Hindlimb muscle (tissue), 1 donor: ENCODE measurements at places on chromosomes 3 and 15.
A peak's percentile ranks its signal among the peaks of the same experiment; 100 is the strongest.

DNA sequence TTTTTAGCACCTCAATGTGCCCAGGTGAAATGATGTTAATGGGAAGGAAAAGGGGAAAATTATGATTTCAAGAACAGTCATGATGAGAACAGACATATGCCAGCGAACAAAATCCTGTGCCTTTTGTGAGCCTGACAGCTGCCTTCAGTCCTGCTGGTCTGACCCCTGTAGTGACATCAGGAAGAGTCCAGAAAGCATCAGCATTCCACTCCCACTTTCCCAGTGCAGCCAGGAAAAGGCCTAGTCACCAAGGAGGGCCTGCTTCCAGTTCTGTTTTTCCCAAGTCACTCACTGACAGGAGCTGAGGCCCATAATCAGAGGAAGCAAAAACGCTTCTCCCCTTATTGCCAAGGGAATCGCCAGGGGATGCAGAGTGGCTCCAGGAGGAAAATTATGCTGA is 218.4 kb downstream of the ABHD5 start:
- DNase-seq: no peak

DNA sequence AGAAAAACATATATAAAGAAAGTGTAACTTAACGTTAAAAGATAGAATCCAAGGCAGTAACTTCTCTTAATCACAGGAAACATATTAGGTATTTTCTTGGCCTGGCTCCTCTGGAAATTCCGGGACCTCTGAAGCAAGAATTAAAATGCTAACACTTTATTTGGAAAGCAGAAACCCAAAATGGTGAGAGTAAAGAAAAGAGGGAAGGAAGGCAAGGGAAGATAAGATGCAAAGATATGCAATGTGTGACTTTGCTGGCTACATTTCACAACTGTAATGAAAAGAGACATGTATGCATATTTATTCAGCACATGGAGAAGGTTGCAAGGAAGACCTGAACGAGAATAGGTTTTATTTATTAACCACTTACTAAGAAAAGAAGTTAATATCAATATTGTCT is 372.5 kb downstream of the TBL1XR1 start:
- no peak for DNase-seq

DNA sequence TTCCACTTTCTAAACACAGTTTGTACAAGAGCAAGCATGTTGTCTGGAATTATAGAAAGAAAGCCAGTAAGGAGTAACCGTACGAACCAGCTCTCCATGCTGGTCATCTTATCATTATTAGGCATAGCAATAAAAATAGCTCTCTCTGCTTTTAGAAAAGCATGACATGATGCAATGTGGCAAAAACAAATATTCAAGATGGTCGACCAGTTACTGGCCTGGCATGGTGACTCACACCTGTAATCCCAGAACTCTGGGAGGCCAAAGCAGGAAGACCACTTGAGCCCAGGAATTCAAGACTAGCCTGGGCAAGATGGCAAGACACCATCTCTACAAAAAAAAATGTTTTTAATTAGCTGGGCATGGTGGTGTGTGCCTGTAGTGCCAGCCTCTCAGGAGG is 2.6 kb upstream of the MAP4 start:
- DNase-seq: no peak

GRCh38 chr15:39692356-39693327 is 90.0 kb downstream of the FSIP1 start:
- DNase-seq: no peak

GRCh38 chr3:158434412-158435038 is 136.5 kb upstream of the MLF1 start:
- DNase-seq: peak; percentile 74

DNA sequence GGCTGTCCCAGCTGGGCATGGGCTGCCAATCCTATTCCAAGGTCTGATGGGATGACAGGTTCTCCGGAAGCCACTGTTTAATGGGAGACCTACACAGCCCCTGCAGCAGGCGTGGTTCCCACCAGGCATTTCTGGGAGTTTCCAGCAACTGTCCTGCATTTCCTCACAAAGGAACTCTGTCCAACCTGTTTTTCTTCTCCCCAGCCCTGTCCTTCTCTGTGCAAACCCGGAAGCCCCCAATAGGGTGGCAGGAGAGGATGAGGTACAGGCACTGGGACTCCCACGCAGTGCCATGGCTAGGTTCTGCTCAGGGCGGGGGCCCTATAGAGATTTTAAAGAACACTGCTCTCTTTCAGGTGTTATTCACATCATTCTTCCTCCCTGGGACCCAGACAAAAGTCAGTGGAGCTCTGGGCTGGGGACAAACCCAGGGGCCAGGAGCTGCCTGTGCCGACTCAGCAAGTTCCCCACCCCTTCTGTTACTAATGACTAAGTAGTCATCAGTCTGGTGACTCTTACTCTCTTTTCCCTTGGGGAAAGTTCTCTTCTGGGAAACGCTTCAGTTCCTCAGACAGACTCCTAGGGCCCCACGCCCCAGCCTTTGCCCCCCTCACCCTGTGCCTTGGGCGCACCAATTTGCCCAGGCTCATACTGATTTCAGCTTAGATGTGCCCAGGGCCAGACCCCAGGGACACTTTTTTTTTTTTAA is 97.7 kb downstream of the CD47 start:
- DNase-seq: no peak

- DNase-seq: no peak
These were observed 21.5 kb downstream of the FRMD4B start for GRCh38 chr3:69364354-69364753.

GRCh38 chr3:121508389-121508788 is 37.4 kb downstream of the POLQ start:
- no peak for DNase-seq
